ENCODE measurements at places on chromosomes 12 and 14.

DNA sequence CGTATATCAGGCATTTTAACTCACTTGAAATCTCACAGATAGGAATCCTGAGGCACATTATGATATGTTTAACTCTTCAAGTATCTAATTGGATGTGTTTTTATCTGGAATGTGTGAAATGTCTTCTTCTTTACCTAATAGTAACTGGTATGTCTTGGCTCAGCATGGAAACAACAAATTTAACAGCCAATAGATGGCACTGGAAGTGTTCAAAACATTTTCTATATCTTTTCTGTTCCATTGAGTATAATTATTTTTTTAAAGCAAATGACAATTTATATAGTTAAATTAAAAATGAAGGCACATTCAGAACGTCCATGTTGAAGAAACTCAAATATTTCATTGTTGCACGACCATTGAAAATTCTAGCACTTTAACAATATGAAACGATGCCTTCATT lies 164.6 kb upstream of the SLC16A7 start:
- no peak for DNase-seq

DNA sequence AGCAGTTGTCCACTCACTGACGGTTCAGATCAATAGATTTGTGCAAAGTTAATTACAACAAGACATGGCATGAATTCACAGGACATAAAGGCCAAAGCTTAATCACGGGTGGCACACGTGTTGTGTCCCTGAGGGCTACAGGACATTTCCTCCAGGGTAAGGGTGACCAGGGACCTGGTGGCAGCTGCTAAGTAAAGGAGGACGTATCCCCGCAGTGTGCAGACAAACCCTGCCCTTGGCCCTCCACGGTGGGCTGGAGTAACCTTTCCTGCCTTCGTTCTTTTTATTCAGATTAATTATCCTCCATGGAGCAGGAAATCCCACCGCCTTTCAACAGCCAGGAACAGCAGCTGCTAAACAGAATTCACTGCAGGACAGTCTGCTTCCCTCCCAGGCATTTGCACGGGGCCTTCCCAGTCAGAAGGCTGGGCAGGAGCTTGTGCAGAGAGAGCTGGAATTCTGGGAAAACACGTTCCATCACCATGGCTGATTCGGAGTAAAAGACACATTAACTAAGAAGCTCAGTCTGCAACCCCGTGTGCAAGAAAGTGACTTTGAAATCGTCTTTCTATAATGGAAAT lies 289.9 kb upstream of the SFSWAP start:
- no peak for DNase-seq

- no peak for DNase-seq
Observed at GRCh38 chr12:132075026-132075713, 68.9 kb downstream of the DDX51 start.

- DNase-seq, result no peak
Observed at GRCh38 chr12:124578854-124579253, 11.4 kb upstream of the NCOR2 start.

GRCh38 chr12:15931590-15932053 lies 20.5 kb downstream of the DERA start:
- no peak for DNase-seq

- DNase-seq, result no peak
Observed at GRCh38 chr12:64173456-64173855, 48.6 kb downstream of the KICS2 start.

DNA sequence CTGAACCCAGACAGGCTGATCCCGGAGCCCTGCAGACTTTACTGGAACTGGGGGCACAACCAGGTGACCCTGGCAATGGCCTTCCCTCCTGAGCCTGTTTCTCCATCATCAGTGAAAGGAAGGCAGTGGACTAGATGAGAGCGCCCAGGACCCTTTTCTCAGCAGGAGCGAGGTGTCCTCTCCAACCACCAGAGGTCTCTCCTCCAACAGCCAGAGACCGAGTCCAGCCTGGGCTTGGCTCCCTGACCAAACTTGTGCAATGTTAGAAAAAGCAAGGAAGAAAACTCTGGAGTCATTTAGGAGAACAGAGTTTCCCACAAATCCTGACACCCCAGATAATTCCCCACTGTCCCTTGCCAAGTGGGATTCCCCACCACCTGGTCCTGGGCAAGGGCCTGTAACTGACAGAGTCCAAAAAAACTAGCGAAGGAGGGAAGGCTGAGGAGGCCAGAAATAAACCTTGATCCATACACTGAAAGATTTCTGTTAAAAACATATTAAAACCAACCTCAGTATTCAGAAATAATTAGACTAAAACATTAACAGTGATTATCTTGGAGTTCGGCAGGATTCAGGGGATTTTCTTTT lies 9.0 kb downstream of the RPS6KL1 start:
- no peak for DNase-seq

- no peak for DNase-seq
Observed at GRCh38 chr14:20381341-20381740, 32.0 kb downstream of the TEP1 start.

DNA sequence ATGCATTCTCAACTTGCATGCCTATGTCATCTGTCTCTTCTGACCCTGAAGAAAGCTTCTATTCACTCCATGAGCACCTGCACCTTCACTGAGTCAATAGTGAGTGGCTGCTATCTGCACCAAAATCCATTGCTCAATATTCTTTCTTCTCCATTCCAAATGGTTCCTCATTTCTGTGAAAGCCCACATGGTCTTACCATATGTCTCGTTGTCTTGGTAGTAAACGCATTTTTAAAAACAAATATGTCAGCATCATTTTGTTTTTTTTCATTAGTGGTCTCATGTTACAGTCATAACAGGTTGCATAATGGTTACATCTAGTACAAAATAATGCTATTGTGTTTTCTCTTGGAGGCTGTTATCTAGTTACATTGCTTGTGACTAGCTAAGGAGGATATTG lies 106.9 kb upstream of the CPM start:
- no peak for DNase-seq

DNA sequence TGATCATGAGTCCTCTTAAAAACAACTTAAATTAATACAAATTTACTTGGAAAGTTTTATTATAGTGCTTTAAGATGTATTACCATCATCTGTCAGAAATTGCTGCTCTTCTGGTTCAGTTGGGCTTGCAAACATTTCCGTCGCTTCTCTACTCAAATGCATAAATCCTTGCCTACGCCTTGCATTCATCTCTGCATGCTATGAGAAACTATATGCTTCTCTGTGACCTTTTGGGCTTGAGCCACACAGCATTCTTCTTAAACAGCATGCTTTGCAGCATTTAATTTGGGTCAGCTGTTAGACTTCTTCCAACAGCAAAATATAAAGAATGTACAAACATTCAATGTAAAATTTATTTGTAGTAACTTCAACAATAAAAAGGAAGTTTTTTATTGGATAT lies 305.7 kb upstream of the FLRT2 start:
- DNase-seq, result no peak

DNA sequence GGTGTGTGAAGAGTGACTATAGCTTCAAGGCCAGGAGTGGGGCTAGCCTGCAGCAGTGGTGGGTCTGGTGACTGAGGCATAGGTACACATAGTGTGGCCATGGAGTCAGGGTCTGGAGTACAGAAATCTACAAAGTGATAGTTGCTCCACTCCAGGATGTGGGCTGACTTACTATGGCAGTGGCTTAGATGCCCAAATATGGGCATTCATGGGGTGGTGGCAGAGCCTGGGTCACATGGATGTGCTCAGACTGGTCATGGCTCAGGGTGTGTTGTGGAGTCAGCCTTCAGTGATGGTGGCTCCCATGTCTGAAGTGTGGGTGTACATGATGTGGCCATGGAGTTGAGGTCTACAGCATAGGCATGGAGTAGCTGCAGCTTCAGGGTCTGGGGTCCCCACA lies 27.3 kb downstream of the CLEC6A start:
- no peak for DNase-seq

- no peak for DNase-seq
Observed at GRCh38 chr14:67579636-67580035, 20.4 kb downstream of the PIGH start.

DNA sequence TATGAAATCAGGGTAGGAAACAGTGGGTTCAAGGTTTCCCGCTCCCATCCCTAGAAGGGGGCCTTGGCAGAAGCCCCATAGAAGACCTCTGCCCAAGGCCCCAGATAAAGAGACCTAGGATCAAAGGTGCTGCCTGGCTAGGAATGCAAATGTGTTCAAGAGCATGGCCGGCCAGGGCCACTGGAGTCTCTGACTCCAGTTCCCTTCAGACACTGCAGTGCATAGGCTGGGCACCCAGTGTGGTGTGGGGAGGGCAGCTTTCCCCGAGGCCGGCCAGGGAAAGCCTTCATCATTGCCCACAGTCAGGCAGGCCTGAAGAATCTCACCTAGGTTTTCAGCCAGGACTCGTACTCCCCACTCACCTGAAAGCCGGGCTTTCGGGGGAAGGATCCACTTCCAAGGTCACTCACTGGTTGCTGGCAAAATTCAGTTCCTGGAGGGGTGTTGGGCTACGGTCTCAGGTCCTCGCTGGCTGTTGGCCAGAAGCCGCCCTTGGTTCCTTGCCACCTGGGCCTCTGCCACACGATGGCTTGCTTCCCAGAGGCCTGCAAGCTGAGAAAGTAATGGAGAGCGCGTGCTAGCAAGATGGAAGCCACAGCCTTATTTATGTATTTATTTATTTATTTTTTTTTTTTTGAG lies 9.7 kb upstream of the PEBP1 start:
- DNase-seq, result no peak
